ENCODE measurements at places on chromosomes 12 and 14.

DNA sequence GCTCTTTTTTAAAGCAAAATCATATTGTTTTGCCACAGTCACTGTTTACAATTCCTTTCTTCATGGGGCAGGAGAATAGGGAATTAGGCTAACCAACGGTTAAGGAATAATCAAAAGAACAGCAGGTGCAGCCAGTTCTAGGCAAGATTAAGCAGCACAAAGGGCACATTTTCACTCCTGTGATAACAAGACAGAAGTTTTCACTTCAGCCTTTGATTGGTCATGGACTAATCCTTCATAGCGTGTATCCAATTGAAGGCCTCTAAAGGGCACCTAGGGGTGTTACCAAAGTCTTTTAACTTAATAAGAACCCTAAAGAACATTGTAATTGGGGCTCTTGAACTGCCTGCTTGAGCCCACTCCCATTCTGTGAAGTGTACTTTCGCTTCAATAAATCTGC, 206.9 kb upstream of the AMIGO2 start:
- DNase-seq = no peak

GRCh38 chr12:85016413-85016812, 19.7 kb downstream of the TSPAN19 start:
- no peak for DNase-seq

GRCh38 chr14:81310606-81311005, 89.5 kb downstream of the STON2 start:
- no peak for DNase-seq

DNA sequence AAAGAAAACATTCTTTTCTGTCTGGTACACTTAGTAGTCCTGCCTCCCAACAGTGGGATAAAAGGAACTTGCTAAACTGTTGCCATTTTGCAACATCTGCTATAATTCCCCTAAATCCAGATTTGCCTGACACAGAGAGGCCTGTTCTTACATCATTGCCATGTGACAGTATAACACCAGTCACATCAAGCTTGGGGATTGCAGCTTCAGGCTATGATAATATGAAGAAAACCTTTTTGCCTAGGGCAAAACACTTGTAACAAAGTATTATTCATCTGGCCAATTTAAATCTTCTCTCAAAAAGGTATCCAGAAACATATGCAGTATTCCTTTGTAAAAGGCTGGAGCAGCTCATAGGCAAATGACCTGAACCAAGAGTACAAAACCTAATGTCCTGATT, 80.9 kb upstream of the OTX2 start:
- no peak for DNase-seq

GRCh38 chr14:45426685-45427282, 173.8 kb upstream of the MIS18BP1 start:
- DNase-seq = no peak

DNA sequence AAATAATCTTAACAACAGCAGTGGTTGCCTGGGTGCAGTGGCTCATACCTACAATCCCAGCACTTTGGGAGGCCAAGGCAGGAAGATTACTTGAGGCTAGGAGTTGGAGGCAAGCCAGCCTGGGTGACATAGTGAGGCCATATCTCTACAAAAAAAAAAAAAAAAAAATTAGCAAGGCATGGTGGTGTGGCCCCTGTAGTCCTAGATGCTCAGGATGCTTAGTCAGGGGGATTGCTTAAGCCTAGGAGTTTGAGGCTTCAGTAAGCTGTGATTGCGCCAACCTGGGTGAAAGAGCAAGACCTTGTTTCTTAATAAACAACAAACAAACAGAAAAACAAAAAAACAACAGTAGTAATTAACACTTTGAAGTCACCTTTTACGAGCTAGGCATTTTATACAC, 642 bp upstream of the ACSM4 start:
- DNase-seq = no peak

- no peak for DNase-seq
Measured at GRCh38 chr12:39157696-39158342, 252.4 kb upstream of the CPNE8 start.

GRCh38 chr14:100844082-100844408, 18.1 kb downstream of the MEG3 start:
- DNase-seq = peak; percentile 35

DNA sequence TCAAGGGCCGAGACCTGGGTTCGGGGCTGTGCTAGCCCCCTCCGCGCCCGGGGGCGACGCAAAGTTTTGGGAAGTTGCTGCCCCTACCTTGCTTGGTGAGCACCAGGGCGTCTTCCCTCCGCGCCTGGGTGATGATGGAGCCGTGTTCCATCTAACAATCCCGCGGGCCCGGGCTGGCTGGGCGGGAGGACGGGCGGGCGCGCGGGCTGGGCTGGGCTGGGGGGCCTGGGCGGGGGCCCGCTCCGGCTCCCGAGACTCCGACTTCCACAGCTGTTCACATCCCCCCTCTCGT, 298 bp downstream of the CTDSP2 start:
- DNase-seq = no peak

DNA sequence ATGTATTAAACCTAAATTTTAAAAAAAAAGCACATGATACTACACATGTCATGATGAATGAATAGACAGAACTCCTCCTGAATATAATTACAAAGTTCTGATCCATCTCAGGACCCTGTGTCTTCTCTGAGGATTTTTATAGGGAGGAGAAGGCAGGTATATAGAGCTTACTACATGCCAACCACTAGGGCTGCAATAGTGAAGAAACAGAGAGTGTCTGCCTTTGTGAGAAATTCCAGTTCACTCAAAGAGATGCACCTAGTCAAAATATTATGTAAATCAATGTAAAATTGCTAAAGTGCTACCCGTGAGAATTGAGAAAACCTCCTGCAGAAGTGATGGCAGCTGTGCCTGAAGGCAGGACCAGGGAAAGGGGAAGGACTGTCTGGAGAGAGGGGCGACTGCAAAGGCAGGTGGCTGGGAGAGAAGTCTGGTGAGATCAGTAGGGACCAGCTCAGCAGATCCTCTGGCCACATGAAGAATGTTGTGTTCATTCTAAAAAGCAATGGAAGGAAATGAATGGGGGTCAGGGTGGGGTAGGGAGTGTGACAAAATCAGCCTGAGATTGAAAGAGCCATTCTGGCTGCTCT, 15.1 kb downstream of the ABHD4 start:
- no peak for DNase-seq

GRCh38 chr14:85296456-85297210, 233.3 kb upstream of the FLRT2 start:
- DNase-seq = no peak

DNA sequence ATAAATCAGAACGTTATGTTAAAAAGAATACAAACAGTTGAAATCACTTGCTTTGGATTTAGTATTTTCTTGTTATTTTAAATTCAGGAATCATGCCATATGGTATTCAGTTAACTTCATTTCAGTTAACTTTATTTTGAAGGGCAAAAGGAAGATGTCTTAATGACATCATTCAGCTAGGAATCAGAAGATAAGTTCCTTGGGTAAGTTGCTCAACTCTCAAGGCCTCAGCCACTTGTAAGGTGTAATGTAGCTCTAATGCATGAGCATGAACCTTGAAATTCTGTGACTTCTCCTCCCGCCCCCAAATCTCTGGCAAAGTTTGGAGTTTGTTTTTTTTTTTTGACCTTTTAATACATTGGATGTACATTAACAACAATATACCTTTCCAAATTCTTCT, 42.6 kb downstream of the FRS2 start:
- DNase-seq = no peak

DNA sequence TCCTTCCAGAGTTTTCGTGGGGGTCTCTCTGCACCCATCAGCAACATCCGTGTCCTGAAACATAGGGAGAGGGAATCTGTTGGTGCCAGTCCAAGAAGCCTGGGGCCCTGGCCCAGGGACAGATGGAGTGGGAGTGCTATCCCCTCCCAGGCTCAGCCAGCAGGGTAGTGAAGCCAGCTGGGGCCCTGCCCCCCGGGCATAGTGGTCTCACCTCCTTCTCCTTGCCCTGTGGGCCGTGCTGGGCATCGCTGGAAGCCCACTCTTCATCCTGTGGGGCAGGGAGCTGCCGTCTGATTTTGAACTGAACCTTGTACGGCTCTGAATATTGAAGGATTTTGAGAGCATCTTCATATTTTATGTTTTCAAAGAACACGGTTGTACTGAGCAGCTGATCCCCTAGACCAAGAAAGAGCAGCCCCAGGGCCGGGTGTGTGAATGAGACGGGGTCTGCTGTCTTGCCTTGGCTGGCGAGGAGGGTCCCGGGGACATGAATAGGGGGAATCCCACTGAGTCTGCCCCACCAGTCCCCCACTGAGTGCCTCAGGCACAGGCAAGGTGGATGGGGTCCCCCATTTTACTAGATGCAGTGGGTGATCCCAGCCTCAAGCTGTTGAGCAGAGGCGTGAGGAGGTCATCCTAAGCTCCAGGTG, 23.3 kb downstream of the AHNAK2 start:
- DNase-seq = peak; percentile 41

- DNase-seq = no peak
Measured at GRCh38 chr12:2282318-2282717, 229.5 kb downstream of the CACNA1C start.

- no peak for DNase-seq
Measured at GRCh38 chr12:51721282-51721940, 127.1 kb downstream of the FIGNL2 start.
